H4 (cell line): ENCODE measurements at places on chromosomes 1 and 21.

GRCh38 chr1:20367116-20367585 lies 76.5 kb downstream of the VWA5B1 start:
- DNase-seq = no peak

DNA sequence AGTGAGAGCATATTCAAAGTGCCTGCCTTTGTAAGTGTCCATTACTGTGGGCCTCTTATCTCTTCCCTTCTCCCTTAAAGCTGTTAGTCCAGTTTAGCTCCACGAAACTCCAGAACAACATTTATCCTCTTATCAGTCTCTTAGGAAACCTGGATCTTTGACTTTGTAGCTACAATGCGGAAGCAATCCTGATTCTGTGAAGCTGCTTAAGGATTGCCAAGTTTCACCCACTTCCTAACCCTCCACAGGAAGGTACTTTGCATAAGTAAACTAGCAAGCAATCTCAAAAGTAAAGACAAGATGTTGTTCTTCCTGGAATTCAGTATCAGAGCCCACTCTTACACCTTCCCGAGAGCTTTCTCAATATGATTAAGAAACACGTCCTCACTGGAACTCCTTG lies 164.9 kb upstream of the USP25 start:
- no peak for DNase-seq

DNA sequence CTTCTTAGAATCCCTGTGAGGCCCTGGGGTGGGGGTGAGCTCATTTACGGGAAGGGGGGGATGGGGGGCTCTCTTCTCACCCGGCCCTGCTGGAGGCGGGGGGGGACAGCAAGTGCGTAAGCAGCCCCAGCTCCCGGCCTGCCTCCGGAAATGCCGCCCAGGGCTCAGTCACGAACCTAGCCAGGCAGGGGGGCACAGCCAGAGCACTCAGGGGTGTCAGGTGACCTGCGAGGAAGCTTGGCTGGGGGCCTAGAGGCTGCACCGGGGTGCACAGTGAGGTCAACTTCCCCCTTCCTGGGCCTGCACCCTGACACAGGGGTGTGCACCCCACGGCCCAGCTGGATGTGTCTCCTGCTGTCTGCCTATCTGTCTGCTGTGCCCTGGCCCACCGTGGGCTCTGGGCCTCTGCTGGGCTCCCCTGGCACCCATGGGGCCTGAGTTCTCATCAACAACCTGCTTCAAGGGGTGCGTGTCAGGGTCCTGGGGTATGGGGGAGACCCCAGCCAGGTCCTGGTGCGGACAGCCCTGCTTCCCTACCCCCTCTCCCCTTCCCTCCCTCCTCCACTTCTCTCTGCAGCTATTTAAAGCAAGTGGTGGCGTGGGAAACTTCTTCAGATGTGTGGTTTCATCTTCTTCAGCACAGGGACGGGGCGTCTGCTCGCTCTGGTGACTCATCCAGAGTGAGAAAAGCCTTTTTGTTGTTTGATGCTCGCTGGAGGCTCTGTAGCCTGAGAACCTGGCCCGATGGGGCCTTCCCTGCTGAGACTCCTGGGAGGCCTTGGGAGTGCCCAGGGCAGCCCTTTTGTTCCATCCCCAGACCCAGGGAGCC lies 92.5 kb upstream of the RUNX3 start:
- DNase-seq = peak; percentile 97

DNA sequence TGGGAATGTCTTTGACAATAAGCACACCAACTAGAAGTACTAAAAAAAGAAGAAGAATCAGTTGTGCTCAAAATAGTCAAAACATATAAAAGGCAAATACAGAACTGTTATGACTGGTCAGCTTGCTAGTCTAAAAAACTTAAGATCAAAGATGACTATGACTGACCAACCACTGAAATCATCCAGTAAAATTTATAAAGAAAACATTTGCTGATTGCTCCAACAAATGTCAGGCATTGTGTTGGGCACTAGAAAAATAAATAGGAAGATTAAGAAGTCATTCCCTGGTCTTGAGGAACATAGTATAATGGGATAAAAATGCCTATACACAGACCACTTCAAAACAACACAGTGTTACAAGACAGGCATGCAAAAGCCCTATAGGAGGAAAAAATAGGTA lies 9.3 kb upstream of the ANGPTL3 start:
- no peak for DNase-seq

DNA sequence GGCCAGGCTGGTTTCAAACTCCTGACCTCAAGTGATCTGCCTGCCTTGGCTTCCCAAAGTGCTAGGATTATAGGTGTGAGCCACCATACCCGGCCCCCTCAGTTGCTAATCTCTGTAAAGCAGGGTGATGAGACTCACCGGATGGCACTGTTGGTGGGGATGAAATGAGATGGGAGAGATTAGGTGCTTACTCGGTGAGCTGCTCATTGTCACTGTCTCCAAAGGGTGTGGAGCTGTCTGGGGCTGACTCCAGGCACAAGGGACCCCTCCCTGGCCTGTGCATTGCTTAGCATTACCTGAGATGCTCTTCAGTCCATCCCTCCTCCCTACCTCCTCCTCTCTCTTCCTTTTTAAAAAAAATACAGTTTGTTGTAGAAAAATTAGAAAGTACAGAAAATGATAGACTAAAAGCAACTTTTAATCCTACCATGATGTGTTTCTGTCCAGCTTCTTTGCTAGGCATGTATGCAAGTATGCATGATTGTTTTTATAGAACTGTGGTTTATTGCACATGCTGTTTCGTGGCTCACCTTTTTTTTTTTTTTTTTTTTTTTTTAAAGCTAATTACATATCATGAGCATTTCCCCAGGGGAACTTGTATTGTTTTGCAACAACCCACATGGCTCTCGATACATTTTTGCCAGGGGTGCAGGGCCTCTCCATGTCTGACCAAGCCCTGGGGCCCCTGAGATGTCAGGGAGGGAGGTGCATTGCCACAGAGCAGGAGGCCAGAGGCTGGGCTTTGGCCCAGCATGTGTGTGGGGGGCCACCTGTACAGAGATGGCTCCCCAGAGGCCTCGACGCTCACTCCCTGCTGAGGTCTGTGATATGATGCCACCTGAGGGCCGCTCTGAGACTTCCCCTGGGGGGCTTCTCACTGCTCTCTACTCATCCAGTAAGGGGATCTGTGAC lies 55.4 kb downstream of the ARHGEF10L start:
- DNase-seq = no peak
